ENCODE measurements at places on chromosomes 2 and 18. TPM values are rescaled to one million over a fixed set of nuclear protein-coding genes. Genes with fewer than 3 reads are reported as not detected.

RUFY4 gene
- total RNA-seq: not detected

DNA sequence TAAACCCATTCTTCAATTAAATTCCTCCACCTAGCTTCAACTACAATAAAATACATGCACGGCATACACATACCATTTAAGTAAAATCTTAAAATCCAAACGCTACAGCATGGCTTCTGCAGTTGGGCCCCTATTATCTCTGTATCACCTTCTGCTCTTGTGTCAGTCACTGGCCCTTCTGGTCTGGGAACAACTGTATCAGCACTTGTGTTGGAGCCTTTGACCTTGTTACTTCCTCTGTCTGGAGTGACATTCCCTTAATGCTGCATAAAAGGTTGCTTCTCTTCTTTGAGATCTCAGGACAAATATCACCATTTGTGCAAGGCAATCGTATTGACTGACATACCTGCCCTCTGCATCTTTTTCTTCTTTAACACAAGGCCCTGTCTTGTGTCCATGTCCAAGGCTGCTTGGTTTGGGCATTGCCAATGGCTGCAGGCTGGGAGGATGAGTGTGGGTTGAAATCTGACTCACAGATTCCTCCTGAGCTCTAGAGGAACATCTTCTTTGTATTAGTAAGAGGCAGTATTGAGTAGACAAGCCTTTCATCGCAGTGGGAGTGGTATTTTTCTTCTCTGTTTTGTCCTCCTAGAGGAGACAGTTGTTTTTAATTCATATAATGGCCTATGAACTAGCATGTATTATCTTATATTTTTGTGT is 267.8 kb upstream of the TRIB2 start:
- no peak for DNase-seq

DNA sequence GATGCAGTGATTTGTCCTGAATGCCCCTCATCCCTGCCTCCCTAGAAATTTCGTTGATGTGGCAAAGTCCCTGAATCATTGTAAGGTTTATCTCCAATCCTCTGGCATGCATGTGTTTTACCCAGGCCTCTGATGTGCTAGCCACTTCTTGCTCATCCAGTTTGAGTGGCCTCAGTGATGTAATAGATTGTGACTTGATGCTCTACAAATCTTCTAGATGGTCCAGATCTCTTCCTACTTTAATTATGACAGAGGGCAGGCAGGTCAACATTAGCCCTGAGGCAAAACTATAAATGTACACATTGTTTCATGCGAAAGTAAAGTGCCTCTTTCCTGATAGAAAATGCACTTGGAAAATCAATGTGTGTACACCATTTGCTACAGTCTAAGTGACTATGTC is 54.5 kb downstream of the LONRF2 start:
- DNase-seq: no peak

DNA sequence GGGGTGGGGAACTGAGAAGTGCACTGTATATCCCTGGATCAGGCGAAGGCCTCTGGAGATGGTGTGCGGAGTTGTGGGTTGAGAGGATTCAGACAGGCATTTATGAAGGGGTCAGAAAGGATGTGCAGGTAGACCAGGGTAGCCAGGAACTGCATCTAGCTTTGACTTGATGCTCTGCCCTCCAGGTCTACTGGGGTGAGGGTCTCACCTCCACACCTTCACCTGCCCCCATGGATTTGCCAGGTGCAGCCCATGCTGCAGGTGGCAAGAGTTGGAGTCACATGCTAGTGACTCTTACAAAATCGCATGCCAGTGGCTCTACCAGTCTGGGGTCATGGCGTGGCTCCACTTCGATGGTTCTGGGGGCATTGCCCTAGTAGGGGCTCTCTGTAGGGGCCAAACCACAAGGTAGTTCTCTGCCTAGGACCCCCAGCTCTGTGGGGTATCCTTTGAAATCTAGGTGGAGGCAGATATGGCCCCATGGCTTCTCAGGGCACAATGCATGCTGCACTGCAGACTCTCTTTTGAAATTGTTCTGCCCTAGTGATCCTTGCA is 18.9 kb upstream of the KCNF1 start:
- DNase-seq: no peak

- DNase-seq: no peak
Measured at GRCh38 chr18:42640160-42640559, 475.3 kb downstream of the RIT2 start.

DNA sequence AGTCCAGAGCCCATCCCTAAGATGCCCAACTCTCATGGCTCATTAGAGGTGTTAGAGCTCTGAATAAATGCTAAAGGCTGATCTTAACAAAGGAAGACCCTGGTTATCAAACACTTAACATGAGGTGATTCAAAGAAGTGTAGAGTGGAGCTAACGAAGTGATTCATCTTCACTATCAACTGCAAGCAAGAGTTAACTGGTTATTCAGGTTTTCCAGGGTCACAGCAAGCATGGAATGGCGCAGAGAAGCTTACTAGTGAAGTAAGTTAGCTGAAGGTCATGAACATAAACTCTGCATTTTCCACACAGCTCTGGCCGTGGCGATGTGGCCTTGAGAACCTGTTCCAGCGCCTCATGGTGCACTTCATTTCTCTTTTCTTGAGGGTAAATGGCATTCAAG is 17.0 kb downstream of the RND3 start:
- no peak for DNase-seq

- no peak for DNase-seq
Measured at GRCh38 chr2:74026687-74027241, 42.1 kb downstream of the TET3 start.

GRCh38 chr2:96819876-96820511 is 3.9 kb downstream of the CNNM3 start:
- DNase-seq: no peak

DNA sequence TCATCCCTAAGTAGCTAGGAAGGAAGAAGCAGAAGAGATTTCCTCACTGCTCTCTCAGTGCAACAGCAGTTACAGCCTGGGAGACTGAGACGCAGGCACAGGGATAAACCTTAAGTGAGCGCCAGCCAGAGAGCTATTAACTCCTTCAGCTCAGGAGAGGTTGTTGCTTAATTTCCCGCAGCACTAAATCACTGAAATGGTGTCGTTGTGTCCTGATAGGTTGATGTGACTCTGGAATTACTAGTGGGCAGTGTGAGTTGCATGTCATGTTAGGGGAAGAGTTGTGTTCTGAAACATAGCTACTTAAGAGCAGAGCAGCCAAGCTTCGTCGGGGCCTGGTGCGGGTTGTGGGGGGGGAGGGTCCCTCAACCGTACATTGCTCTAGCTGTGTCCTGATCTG is 225.8 kb downstream of the NAPG start:
- no peak for DNase-seq

- no peak for DNase-seq
Measured at GRCh38 chr2:20540587-20541293, 93.9 kb downstream of the RHOB start.

VAPA gene
- 137 TPM for total RNA-seq

GRCh38 chr2:136486115-136486514 is 279.2 kb upstream of the THSD7B start:
- no peak for DNase-seq

DNA sequence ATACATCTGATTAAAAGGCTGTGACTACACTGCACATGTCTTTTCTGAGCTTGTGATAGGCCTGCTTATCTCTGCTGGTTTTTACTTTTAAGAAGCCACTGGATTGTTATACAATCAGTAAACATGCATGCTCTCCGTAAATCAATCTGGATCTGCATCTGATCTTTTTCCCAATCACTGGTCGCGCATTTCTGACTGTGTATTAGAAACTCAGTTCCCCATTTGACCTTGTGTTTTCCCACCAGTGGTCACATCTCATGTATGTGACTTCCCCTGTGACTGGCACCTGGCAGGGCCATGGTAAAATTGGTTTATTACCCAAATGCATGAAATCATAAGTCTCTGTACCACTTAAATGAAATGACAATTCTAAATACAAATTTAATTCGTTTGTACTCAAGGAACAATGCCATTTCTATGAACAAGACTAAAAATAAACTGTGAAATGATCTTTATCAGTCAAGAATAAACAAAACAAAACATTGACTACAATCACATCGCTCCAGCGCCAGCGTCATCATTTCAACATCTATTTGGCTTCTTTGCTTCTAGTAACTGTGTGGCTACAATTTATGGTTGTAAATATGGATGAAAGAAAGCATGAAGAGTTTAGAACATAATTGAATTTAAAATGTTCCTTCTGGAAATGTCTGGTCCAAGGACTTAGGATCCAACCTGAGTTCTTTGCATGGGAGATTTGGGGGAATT is 396.6 kb upstream of the TRIB2 start:
- no peak for DNase-seq

KRTCAP3 gene
- total RNA-seq: 0.38 TPM

DNA sequence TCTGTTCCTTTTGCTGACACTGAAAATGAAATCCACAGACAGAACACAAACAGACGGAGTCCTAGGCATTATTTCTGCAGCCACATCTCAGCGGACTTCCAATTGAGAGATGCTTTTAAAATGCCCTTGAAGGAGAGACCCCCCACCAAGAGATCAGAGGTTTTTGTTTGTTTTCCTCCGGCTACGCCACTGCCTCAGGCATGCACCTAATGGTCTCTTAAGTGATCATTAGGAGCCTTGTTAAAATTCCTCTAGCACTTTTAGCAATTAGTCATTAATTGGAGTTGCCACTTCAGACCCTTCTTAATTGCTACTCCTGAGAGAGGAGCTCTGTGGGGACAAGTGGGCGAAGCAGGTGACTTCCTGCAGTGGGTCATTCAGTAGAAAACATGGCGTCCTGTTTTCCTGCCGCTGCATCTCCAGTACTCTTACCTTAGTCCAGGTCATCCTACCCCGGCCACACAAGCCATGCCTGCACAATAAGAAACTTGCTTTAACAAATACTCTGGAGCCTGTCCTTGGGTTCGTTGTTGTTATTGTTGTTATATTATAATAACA is 257.7 kb upstream of the CHAC2 start:
- no peak for DNase-seq

- DNase-seq: peak; percentile 93
Measured at GRCh38 chr2:85888684-85889626, at the start of gene ST3GAL5. ST3GAL5 (minus strand) TSS chr2:85888990; CDS start chr2:85888905, 85 bp downstream.

GRCh38 chr18:31267823-31268481 is 50.0 kb upstream of the DSG1 start:
- DNase-seq: no peak

GRCh38 chr18:26646901-26647300 is 98.5 kb upstream of the KCTD1 start:
- DNase-seq: no peak

DNA sequence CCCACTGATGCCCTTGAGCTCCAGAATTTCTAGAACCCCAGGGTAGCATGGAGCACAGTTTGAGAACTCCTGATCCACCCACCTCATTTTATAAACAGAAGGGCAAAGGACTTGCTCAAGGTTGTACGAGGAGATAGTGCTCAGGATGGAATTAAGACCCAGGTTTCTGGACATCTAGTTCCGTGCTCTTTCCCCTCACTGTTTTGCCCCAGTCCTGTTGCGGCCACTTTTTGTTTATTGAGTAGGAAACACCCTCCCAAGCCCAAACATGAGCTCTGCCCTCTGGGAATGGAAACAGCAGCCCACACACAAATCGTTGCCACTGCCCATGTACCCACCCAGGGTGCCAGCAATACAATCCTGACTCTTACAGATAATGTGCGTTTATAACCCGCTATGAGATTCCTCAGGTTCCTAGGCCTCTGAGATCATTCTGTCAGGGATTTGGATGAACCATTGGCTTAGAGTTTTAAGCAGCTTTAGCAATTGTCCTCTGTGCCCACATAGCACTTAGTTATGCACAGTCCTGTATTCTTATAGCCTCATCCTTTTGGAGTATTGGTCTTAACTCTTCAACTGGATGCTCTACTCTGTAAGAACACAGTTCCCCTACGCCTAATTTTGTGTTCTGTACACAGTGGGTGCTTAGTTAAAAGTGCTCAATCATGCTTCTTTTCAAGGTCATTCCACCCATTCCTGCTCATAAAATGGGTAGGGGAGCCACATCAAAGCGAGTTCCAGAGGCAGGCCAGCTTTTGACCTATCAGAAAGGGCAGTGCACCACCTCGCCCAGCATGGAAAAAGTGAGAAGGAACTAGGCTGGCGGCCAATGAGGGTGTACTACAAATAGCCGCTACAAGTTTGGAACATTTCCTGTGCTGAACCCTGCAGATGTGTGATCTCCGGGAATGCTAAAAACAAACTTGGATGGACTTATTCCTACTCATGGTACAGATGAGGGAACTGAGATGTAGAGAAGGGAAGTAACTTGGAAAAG is 60.3 kb upstream of the IGFBP2 start:
- DNase-seq: peak; percentile 65

- DNase-seq: peak; percentile 66
Measured at GRCh38 chr2:97011977-97012569, 25.7 kb upstream of the FAM178B start.

IL1RL2 gene
- 0.13 TPM for total RNA-seq

- DNase-seq: peak; percentile 84
Measured at GRCh38 chr2:176111309-176111663, 4.2 kb downstream of the HOXD11 start.

ANKRD30B gene
- total RNA-seq: not detected

- DNase-seq: no peak
Measured at GRCh38 chr18:34220081-34220815, 4.5 kb downstream of the NOL4 start.

GRCh38 chr2:219627103-219628100 is at the start of gene SLC4A3:
SLC4A3 (plus strand) TSS chr2:219627630; CDS start chr2:219627993, 363 bp downstream.
- DNase-seq: no peak
